ENCODE measurements at places on chromosomes 2 and 18. TPM values are rescaled to one million over a fixed set of nuclear protein-coding genes. Genes with fewer than 3 reads are reported as not detected.

DNA sequence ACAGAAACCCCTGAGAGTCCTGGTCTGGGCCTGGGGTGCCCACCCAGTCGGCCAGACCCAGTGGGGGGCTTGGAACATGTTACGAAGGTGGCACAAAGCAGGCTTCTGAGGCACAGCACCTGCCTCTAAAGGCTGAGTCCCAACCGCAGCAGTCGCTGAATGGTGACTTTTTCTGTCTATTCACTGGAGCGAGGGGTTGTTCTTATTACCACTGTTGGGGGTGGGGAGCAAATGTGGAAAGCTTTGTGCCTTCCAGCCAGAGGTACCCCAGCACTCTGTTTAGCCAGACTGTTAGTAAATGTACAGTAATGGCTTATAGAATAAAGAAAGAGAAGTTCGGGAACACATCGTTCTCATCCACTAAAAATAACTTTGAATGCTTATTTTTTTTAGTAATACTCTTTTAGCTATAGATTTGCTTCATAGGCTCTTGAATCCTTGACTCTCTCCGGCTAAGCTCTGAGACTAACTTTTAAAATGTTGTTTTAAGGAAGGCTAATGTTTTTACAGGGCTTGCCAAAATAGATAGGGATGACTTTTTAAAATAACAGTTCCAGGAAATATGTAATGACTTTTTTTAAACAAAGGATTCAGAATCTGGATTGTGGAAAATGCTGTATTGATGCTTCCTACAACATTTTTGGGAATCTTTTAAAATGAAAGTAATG, 23.4 kb upstream of the PTPN2 start:
- DNase-seq, result no peak

The BCL11A gene
- 39.6 TPM for total RNA-seq

- DNase-seq, result no peak
Observed at GRCh38 chr2:38480617-38481016, 103.5 kb upstream of the ATL2 start.

The FOXI3 gene
- total RNA-seq, result not detected

The SLC35F5 gene
- total RNA-seq, result 55.1 TPM

DNA sequence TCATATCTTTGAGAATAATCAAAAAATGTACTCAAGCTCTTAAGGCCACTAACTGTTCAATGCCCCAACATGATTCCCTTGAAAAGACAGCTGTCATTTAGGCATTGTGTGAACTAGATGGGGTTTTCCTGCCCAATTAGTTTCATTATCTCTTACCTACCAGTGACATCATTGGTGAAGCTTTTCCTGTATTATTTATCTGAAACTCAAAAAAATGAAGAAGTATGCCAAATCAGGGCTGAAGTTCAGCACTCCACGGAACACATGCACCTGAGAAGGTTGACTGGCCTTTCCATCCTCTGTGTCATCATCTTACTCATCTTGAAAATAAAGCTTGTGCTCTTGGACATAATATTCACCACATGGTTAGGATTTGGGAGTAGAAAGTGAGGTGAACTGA, 126.4 kb downstream of the TXNL1 start:
- no peak for DNase-seq

DNA sequence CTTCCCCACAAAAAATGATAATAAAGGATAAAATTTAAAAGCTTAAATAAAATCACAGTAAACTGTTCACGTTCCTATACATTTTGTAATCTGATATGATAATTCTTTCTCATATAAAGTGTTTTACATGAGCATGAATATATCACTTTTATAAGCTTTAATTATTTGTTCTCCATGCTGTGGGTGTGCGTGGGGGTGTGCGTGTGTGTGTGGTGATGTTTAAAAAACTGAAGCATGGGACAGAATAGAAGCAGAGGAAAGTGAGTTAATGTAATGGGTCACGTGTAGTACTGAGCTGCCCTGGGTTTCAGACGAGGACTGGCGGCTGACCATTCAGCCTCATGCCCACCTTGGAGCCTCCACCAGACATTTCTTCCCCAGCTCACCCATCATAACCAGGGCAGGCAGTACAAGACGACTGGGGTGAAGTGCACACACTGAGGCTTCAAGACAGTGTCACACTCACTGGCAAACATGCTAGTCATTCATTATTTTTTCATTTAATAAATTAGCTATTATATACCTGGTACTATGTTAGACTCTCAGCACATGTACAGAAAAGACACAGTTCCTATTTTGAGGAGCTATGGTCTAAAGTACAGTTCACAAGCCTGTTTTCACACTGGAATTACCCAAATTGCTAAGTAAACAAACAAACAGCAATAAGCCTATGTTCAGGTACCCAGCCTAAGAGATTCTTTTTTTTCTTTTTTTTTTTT, 97.2 kb upstream of the LPIN2 start:
- no peak for DNase-seq

The PLA2R1 gene
- 19.7 TPM for total RNA-seq

The ACKR3 gene
- total RNA-seq, result 39.1 TPM

The FLACC1 gene
- total RNA-seq, result 1.6 TPM

The PPP1R1C gene
- total RNA-seq, result not detected

The COLEC11 gene
- 3.3 TPM for total RNA-seq

- no peak for DNase-seq
Observed at GRCh38 chr2:46555011-46555410, 75.6 kb downstream of the TMEM247 start.

The CNGA3 gene
- 4.3 TPM for total RNA-seq

The VWA3B gene
- total RNA-seq, result not detected

The RNF125 gene
- total RNA-seq, result 0.95 TPM

GRCh38 chr18:28074076-28074475, 102.9 kb downstream of the CDH2 start:
- no peak for DNase-seq

DNA sequence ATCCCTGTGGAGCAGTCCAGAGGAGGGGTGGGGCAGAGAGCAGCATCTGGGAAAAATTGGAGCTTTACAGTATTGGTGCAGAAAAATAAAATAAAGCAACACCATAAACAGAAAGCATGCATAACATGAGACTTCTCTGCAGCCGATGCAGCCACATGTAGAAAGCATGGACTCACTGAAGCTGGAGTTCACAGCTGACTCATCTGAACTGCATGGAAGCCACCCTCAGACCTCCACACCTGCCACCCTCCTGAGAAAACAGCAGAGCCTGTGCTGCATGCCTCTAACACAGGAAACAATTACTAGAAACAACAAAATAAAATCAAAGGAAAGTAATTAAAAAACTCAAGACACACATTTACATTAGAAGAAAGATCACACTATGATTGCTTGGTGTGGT, 169.4 kb upstream of the ALKAL2 start:
- DNase-seq, result no peak

The KLF11 gene
- total RNA-seq, result 18.5 TPM

DNA sequence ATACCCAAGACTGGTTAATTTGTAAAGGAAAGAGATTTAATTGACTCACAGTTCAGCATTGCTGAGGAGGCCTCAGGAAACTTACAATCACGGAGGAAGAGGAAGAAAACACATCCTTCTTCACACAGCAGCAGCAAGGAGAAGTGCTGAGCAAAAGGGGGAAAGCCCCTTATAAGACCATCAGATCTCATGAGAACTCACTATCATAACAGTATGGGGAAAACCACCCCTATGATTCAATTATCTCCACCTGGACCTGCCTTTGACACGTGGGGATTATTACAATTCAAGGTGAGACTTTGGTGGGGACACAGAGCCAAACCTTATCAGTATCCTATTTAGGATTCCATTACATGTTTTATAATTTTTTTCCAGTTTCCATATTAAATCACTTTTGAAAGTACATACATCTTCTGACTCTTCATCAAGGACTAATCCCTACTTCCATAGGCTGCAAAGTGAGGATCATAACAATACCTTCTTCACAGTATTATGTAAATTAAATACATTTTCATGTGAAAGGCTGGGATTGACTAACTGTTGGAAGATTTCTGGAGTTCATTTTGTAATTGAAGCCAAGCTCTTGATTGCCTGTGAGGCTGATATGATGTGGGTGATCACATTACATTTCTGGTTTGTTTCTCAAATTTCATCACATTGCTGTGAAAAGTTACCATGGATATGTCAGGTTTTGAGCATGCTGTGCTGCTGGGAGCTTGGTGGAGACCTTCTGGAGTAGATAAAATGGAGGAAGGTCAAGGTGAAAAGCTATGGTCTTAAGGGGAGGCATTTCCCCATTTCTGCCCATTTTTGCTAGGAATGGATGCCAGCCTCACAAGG, 31.7 kb upstream of the CERS6 start:
- no peak for DNase-seq

GRCh38 chr2:77397763-77398162, 124.4 kb downstream of the LRRTM4 start:
- no peak for DNase-seq

The POTEE gene
- not detected for total RNA-seq

GRCh38 chr18:52046842-52047241, 293.2 kb upstream of the DCC start:
- no peak for DNase-seq

DNA sequence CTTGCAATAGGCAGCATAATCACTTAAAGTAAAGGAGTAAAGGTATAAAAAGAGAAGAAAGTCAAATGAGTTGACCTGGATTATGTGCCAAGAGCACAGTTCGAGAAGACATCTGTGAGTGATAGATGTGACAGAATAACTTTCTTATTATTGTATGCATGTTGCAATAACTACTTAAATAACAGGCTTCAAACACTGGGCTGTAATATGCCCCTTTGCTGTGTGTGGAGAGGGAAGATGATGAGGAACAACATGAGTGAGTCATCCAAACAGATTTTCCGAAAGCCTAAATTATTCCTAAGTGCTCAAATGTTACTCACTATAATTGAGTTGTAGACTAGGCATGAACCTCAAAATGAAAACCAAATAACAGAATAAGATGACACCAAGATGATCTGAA, 328.1 kb downstream of the EXOC6B start:
- DNase-seq, result no peak

- no peak for DNase-seq
Observed at GRCh38 chr2:31271851-31272267, 37.9 kb downstream of the EHD3 start.

DNA sequence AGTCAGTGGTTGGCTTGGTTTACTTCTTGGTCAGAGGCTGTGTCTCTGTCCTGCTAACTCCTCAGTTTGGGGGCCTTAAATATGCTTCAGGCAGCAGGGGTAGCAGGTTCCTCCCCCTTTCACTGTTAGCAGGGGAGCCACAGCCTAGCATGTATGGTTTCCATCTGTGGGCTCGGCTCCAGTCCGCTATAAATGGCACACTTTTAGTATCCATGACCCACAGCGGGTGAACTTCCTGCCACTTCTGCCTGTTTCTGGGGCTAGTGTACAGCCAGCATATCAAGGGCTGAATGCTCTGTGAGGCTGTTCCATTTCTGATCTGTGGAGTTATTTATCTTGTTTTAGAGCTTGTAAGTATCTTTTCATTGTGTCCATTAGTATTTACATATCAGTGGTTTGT, 58.3 kb downstream of the MRPL33 start:
- DNase-seq, result no peak

The TRPM8 gene
- not detected for total RNA-seq

The ACVR1 gene
- 20.0 TPM for total RNA-seq
